ENCODE measurements at places on chromosomes 3 and 15.

GRCh38 chr3:70990723-70991122 lies 592.8 kb downstream of the FOXP1 start:
- no peak for DNase-seq

DNA sequence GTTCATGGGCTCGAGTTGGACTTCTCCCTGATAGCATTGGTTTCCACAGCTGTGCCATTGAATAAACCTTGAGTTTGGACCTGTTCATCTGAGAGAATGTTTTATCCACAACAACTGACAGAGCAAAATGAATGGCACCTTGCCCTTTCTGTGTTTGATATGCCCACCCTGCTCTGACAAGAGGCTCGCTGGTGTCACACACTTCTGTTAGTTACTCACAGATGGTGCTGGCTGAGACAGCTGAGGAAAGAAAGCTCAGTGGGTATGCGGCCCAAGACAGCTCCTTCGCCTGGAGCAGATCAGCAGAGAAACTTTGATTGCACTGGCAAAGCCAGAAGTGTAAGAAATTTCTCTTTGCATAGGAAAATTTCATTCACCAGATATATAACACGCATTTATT lies 2.5 kb upstream of the CAPN3 start:
- DNase-seq, result no peak

- no peak for DNase-seq
These were observed 50.6 kb downstream of the SV2B start for GRCh38 chr15:91150502-91151160.

GRCh38 chr15:61159901-61160300 lies 69.2 kb downstream of the RORA start:
- DNase-seq, result no peak

DNA sequence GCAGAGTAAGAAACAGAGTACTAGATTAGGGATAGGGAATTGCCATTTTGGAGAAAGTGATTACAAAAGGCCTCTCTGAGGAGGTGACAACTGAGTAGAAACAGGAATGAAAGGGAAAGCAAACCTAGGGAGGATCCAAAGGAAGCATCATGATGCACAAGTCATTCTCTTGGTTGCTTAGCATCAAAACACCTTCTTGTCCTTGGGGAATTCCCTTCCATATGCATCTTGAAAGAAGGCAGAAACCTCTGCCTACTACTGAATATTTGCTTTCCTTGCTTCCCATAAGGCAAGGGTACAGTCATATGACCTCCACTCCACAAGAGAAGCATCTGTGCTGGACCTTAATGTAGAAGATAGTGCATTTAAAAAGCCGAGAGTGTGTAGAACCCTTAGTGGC lies 24.1 kb downstream of the GABPB1 start:
- DNase-seq, result no peak

GRCh38 chr15:47663101-47663500 lies 54.2 kb upstream of the SEMA6D start:
- no peak for DNase-seq

GRCh38 chr3:12484983-12485327 lies 675 bp downstream of the TSEN2 start:
- DNase-seq, result no peak

- DNase-seq, result peak; percentile 54
These were observed 6.7 kb downstream of the RASGRP1 start for GRCh38 chr15:38557921-38558320.

- DNase-seq, result no peak
These were observed 142.3 kb downstream of the PDCD6IP start for GRCh38 chr3:33940736-33941135.

GRCh38 chr3:39432342-39432741 lies 25.8 kb downstream of the RPSA start:
- DNase-seq, result no peak

DNA sequence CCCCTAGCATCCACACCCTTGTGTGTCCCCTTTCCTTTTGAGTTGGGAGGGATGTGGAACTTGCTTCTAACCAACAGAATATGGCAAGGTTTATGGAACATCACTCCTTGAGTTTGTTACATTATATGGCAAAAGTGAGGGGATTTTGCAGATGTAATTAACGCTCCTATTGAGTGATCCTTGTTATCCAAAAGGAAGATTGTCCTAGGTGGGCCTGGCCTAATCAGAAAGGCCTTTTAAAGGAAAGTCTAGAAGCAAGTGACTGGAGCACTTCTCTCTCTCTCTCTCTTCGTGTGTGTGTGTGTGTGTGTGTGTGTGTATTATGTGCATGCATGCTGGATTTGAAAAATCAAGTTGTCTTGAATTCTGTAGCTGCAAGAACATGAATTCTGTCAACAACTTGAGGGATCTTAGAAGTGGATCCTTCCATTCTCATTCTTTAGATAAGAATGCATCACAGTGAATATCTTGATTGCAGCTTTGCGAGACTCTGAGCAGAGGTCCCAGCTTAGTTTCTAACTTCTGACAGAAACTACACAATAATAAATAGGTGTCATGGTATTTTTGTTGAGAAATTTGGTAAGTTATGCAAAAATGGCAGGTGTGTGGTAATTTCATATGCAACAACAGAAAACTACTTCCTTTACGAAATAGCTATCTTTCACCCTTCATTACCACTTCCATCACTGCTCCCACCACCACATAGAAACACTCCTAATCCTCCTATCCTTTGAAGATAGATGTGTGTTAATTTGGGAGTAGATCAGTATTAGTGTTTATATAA lies 360.9 kb upstream of the CBLB start:
- no peak for DNase-seq

- no peak for DNase-seq
These were observed 30.5 kb upstream of the PXYLP1 start for GRCh38 chr3:141201122-141201521.

DNA sequence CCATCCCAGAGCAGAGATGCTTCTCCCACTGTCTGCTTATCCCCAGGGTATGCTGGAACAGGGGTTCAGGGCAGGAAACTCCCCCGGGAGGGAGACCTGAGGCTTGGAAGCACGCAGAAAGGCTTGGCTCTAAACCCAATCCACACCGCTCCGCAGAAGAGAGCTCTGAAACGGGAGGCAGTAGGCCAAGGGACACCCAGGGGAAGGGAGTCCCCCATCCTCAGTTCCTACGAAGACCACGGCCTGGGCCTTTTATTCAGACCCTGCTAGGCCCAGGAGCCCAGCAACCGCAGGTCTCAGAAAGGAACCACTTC lies 1.8 kb upstream of the HAPLN3 start:
- no peak for DNase-seq

- no peak for DNase-seq
These were observed 53.1 kb downstream of the BOC start for GRCh38 chr3:113264283-113265131.

- no peak for DNase-seq
These were observed 58.9 kb downstream of the TMEM41A start for GRCh38 chr3:185439745-185440466.

All from CD4-positive, alpha-beta T cell treated with Interleukin-6 for 4 hours (primary cell).